ENCODE measurements at places on chromosomes 11 and 22.

DNA sequence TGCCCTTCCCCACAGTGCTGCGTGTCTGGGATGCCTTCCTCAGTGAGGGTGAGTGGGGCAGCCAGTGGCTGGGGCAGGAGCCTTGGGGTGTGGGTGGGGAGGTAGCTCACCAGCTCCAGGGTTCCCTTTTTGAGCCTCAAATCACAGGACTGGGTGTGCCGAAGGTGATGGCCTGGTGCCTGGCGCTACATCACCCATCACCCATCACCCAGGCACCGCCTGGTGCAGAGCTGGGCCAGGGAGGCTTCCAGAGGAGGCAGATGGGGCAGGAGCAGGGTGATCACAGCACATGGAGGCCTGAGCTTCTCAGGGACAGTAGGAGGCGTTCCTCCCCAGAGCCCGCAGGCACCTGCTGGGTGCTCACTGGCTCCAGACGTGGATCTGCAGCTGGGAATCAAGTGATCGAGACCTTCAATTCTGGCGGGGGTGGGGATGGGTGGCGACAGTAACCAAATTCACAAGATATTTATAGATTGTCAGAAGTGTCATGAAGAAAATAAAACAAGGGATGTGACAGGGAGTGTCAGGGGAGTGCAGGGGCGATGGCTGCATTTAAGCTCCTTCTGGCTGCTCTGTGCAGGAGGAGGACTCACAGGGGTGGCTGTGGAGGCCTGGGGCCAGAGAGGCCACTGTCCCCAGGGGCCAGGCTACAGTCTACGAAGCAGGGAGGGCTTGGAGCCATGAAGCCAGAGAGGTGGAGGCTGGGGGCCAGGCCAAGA, 3.2 kb downstream of the TBC1D10C start:
- H3K4me1 ChIP-seq, result peaks cover 26% of the 10 kb centered on the region
- H3K4me3 ChIP-seq, result peak overlapping the region; percentile 8
- H3K27ac ChIP-seq, result no peak overlapping the region
- H3K27me3 ChIP-seq, result no peaks in the 10 kb centered on the region

DNA sequence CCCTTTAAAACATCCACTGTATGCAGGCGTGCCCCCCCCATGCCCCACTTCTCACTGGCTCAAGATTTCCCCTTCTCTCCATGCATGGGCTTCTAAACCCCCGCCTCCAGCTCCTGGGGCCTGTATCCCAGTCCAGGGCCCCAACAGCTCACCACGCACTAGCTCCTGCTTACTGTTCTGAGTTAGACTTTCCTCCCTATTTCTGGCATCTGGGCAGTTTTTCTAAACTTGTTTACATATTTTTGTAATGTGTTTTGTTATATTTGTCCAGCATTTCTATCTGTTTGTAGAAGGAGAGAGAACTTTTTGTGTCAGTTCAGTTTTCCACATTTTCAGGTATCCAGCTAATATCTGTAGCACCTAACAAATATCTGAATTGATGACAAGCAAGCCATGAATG, 178.5 kb downstream of the SPON1 start:
- H3K27me3 ChIP-seq, result no peaks in the 10 kb centered on the region
- no peak overlapping the region for H3K4me3 ChIP-seq
- H3K4me1 ChIP-seq, result no peaks in the 10 kb centered on the region
- H3K27ac ChIP-seq, result no peak overlapping the region
- no peaks in the 10 kb centered on the region for H3K36me3 ChIP-seq

DNA sequence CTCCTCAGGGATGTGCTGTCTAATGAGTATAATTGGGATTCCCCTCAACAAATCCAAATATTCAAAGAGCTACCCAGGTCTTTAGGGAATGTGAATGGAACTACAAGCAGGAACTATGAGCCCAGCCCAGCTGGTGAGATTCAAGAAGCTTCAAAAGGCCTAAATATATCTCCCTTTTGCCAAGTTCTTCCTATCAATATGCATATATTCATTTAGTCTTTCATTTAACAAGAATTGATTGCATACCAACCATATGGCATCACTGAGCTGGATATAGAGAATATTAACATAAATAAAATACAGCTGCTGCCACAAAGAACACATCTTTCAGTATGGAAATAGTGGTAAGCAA, 58.9 kb upstream of the PRSS23 start:
- no peak for DNase-seq
- peaks cover 45% of the 10 kb centered on the region for H3K4me1 ChIP-seq
- no peaks in the 10 kb centered on the region for H3K27me3 ChIP-seq
- H3K27ac ChIP-seq, result peak overlapping the region; percentile 83
- no peak overlapping the region for H3K4me3 ChIP-seq

DNA sequence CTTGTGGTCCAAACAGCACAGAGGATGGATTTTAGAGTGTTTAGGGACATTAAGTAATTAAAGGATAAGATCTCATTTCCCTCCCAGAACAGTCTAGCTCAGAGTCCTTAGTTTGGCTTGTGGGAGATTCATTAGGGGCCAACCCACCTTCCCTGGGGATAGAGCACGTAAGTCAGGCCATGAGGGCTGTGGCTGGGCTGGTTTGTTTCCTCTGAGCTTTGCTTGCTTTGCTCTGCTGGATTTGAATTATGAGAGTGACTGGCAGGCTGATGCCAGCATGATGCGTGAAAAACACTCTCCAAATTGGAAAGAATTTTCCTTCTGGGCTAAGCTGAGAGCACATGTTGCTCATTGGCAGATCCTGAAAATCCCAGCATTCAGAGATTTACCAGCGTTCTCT, 84.7 kb upstream of the HEPHL1 start:
- no peak overlapping the region for H3K27ac ChIP-seq
- H3K4me3 ChIP-seq, result no peak overlapping the region
- no peaks in the 10 kb centered on the region for H3K36me3 ChIP-seq
- H3K27me3 ChIP-seq, result peaks cover 4% of the 10 kb centered on the region
- no peaks in the 10 kb centered on the region for H3K4me1 ChIP-seq

- H3K4me1 ChIP-seq, result no peaks in the 10 kb centered on the region
- no peaks in the 10 kb centered on the region for H3K36me3 ChIP-seq
- no peak overlapping the region for H3K27ac ChIP-seq
- no peaks in the 10 kb centered on the region for H3K27me3 ChIP-seq
These were observed 18.4 kb downstream of the DEUP1 start for GRCh38 chr11:93348930-93349329.

GRCh38 chr11:5124891-5125620, 13.1 kb downstream of the OR52A5 start:
- no peaks in the 10 kb centered on the region for H3K4me1 ChIP-seq
- no peak overlapping the region for H3K27ac ChIP-seq
- no peak for DNase-seq
- H3K4me3 ChIP-seq, result no peak overlapping the region
- no peaks in the 10 kb centered on the region for H3K27me3 ChIP-seq

DNA sequence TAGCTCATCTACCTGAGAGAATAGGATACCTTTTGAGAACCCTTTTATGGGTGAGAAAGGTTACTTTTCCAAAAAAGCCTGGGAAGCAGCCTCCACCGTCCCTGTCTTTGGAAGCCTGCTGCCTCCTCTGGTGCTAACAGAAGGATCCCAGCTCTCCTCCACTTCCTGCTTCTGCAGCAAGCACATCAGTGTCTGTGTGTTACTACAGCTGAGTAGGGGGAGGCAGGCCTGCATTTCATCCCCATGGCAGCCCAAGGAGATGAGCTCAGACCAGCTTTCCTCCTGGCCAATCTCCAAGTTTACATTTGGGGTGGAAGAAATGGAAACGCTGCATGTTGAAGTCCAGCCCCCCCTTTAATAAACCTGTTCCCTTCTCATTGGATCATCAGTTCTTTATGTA, 7.4 kb upstream of the CCDC34 start:
- no peak for DNase-seq
- no peaks in the 10 kb centered on the region for H3K4me1 ChIP-seq
- no peaks in the 10 kb centered on the region for H3K36me3 ChIP-seq
- H3K4me3 ChIP-seq, result no peak overlapping the region
- no peaks in the 10 kb centered on the region for H3K27me3 ChIP-seq

DNA sequence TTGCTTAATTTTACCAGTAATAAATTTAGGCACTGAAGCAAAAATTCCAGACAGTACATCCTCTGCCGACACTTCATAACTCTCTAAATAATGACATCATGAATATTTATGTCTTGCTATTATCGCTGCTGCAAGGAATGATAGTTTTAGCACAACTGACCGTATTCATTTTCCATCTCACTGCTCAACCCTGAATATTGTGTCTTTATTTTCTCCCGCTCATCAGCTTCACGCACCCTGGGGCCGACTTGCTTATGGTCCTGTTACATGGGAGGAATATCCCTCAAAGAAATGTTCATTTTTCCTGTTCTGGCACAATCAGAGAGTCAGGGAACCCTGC, 33.3 kb downstream of the SLN start:
- H3K4me3 ChIP-seq, result no peak overlapping the region
- H3K27me3 ChIP-seq, result no peaks in the 10 kb centered on the region
- no peak for DNase-seq
- no peak overlapping the region for H3K27ac ChIP-seq
- H3K36me3 ChIP-seq, result no peaks in the 10 kb centered on the region

GRCh38 chr11:33646629-33647028, 54.0 kb downstream of the C11orf91 start:
- no peak overlapping the region for H3K27ac ChIP-seq
- no peaks in the 10 kb centered on the region for H3K36me3 ChIP-seq
- no peaks in the 10 kb centered on the region for H3K27me3 ChIP-seq
- H3K4me3 ChIP-seq, result no peak overlapping the region

- H3K27me3 ChIP-seq, result no peaks in the 10 kb centered on the region
- no peak overlapping the region for H3K27ac ChIP-seq
- H3K4me3 ChIP-seq, result no peak overlapping the region
- no peak for DNase-seq
These were observed 177.5 kb upstream of the CTSC start for GRCh38 chr11:88515002-88515401.

- H3K4me3 ChIP-seq, result no peak overlapping the region
- no peaks in the 10 kb centered on the region for H3K4me1 ChIP-seq
- no peak overlapping the region for H3K27ac ChIP-seq
- H3K36me3 ChIP-seq, result no peaks in the 10 kb centered on the region
- peaks cover 34% of the 10 kb centered on the region for H3K27me3 ChIP-seq
These were observed 502.9 kb downstream of the BRD1 start for GRCh38 chr22:49324527-49325491.

- no peaks in the 10 kb centered on the region for H3K27me3 ChIP-seq
- peaks cover 6% of the 10 kb centered on the region for H3K4me1 ChIP-seq
- H3K4me3 ChIP-seq, result no peak overlapping the region
- no peaks in the 10 kb centered on the region for H3K36me3 ChIP-seq
- H3K27ac ChIP-seq, result no peak overlapping the region
These were observed 46.4 kb upstream of the ARHGAP42 start for GRCh38 chr11:100640646-100641045.

DNA sequence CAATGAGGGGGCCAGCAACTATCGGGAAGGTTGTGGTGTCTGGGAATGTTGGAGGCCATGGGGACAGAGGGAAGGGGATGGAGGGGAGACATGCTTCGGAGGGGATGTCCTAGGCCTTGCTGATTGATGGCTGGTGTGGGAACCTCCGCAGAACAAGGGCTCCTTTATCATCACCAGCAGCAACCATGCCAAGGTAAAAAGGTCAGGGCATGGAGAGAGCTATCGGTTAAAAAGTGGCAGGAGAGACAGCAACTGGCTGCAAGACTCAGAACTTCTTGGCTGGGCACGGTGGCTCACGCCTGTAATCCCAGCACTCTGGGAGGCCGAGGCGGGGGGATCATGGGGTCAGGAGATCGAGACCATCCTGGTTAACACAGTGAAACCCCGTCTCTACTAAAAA, 3.0 kb downstream of the GSTT4 start:
- H3K4me1 ChIP-seq, result no peaks in the 10 kb centered on the region
- H3K36me3 ChIP-seq, result no peaks in the 10 kb centered on the region
- H3K27ac ChIP-seq, result no peak overlapping the region
- H3K4me3 ChIP-seq, result no peak overlapping the region
- H3K27me3 ChIP-seq, result no peaks in the 10 kb centered on the region

DNA sequence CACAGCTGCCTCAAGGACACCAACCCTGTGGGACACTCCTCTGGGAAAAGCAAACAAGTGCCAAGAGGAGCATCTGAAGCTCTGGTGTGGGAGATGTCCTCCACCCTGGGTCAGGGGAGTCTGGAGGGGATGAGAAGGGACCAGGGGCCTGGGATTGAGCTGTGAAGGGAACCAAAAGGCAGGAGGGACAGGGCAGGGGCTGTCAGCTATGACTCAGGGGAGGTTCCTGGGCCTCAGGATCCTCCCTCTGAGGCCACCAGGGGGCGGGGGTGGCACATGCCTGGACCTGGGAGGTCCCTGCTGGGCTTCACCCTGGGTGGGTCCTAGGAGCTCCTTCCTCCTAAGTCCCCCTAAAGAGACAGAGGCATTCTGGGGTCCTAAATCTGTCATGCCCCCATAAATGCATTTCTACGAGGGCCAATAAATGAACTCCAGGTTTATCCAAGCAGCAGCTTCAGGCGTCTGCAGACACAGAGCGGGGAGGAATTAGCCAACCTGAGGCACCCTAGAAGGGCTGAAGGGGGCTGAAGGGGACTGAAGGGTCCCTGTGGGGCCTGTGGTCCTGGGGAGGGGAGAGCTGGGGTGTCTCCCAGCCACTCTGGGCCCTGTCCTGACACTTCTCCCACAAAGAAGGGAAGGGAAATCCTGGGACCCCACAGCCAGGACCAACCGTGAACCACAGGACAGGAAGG, 31.9 kb upstream of the IGLL5 start:
- H3K4me1 ChIP-seq, result no peaks in the 10 kb centered on the region
- no peaks in the 10 kb centered on the region for H3K36me3 ChIP-seq
- peaks cover 7% of the 10 kb centered on the region for H3K27me3 ChIP-seq
- no peak overlapping the region for H3K27ac ChIP-seq
- no peak for DNase-seq
- H3K4me3 ChIP-seq, result no peak overlapping the region

- DNase-seq, result no peak
- H3K27me3 ChIP-seq, result peaks cover 14% of the 10 kb centered on the region
- H3K4me1 ChIP-seq, result peaks cover 8% of the 10 kb centered on the region
- no peak overlapping the region for H3K4me3 ChIP-seq
- H3K27ac ChIP-seq, result no peak overlapping the region
These were observed 13.1 kb downstream of the GRIK4 start for GRCh38 chr11:120524536-120525085.

- no peaks in the 10 kb centered on the region for H3K27me3 ChIP-seq
- no peak overlapping the region for H3K4me3 ChIP-seq
- peaks cover 14% of the 10 kb centered on the region for H3K36me3 ChIP-seq
- no peak for DNase-seq
- H3K4me1 ChIP-seq, result peaks cover 33% of the 10 kb centered on the region
- H3K27ac ChIP-seq, result no peak overlapping the region
These were observed 20.2 kb downstream of the C22orf31 start for GRCh38 chr22:29041408-29041807.

DNA sequence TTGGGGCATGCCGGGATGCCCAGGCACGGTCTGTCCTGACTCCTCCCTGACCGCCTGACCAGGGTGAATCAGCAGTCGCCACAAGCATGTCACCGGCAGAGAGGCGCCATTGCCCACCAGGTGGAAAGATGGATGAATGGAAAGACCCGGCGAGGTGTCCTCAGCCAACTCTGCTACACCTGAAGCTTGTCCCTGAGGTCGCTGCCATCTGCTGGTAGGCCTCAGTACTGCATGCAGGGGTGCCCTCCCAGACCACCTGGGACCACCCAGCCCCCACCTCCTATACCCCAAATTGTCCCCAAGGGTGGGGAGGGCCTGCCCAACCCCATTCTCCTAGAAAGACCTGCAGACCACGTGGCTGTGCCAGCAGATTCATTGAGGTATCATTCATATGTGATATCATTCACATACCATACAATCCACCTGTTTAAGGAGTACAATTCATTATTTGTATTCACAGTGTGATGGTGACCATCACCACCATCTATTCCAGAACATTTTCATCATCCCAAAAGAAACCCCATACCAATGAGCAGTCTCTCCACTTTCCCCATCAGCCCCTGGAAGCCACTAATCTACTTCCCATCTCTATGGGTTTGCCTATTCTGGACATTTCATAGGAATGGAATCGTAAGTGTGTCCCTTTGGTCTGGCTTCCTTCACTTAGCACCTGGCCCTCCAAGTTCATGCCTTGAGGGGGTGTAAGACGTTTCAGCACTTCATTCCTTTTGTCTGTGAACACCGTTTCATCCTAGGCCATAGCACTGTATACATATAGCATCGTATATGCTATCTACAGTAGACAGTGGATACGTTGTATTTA, 17.5 kb downstream of the FGF3 start:
- no peak overlapping the region for H3K27ac ChIP-seq
- H3K36me3 ChIP-seq, result no peaks in the 10 kb centered on the region
- peaks cover 8% of the 10 kb centered on the region for H3K27me3 ChIP-seq
